Natural killer cell (primary cell): ENCODE measurements at places on chromosomes 7 and 10. TPM values are rescaled to one million over a fixed set of nuclear protein-coding genes. Genes with fewer than 3 reads are reported as not detected.

Gene LEP
- total RNA-seq, result not detected

Gene LRRD1
- total RNA-seq, result not detected

Gene PPP1R9A
- 1.6 TPM for total RNA-seq

Gene ITGB8
- not detected for total RNA-seq

DNA sequence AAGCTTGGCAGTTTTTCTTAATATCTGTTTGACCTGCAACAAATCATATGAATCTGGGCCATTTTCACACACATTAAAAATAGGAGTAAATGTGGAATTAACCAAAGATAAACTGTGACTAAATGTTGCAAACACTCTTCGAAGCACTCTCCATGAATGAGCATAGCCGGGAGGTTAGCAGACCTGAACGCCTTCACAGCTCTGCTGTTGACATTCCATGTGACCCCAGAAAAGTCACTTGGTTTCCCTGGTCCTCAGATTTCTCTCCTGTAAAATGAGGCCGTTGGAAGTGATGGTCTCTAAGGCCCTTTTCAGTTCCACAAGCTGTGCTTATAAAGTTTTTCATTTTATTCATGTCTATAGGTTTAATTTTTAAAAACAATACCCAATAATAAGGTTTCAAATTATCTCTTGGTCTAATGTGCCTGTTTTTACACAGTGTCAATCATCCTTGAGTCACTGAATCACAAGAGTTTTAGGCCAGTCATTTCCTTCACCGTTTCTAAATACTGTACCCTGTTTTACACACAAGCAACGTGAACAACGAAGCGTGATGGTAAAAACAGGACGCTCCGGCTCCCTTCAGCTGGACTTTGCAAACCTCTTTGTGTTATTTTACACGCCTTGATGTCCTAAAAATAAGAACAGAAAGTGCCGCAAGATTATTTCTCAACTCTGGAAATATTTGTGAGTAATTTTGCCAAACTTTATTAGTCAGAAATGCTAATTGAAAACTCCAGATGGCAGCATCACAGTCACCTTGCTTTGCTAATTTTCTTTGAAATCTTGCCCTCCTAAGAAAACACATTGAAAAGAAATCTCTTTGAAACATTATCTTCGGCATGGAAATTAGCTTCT lies 38.6 kb upstream of the MET start:
- no peaks in the 10 kb centered on the region for H3K36me3 ChIP-seq
- no peak overlapping the region for H3K4me3 ChIP-seq
- no peaks in the 10 kb centered on the region for H3K27me3 ChIP-seq
- DNase-seq, result no peak
- H3K4me1 ChIP-seq, result no peaks in the 10 kb centered on the region
- no peak overlapping the region for H3K27ac ChIP-seq

- H3K27ac ChIP-seq, result no peak overlapping the region
- no peak overlapping the region for H3K4me3 ChIP-seq
- DNase-seq, result peak; percentile 38
- no peaks in the 10 kb centered on the region for H3K27me3 ChIP-seq
- H3K36me3 ChIP-seq, result no peaks in the 10 kb centered on the region
- H3K4me1 ChIP-seq, result no peaks in the 10 kb centered on the region
Measured at GRCh38 chr10:116444527-116445142, 17.0 kb downstream of the PNLIPRP3 start.

GRCh38 chr7:1372063-1372462 lies 87.2 kb downstream of the MICALL2 start:
- DNase-seq, result no peak
- H3K4me1 ChIP-seq, result no peaks in the 10 kb centered on the region
- no peak overlapping the region for H3K27ac ChIP-seq
- peaks cover 18% of the 10 kb centered on the region for H3K27me3 ChIP-seq
- no peak overlapping the region for H3K4me3 ChIP-seq
- H3K36me3 ChIP-seq, result no peaks in the 10 kb centered on the region

DNA sequence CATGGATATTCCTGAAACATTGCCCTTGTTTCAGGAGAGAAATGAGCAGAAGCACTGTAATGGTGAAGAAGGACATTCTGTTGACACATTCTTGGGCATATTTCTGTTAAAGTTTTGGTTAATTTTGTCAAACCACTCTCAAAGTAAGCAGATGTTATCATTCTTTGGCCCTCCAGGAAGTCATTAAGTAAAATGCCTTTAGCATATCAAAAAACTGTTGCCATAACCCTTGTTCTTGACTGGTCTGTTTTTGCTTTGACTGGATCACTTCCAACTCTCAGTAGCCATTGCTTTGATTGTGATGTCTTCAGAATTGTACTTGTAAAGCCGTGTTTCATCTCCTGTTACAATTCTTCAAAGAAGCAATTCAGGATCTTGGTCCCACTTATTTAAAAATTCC lies 404.3 kb upstream of the LRRTM3 start:
- no peaks in the 10 kb centered on the region for H3K36me3 ChIP-seq
- H3K4me3 ChIP-seq, result no peak overlapping the region
- H3K27ac ChIP-seq, result no peak overlapping the region

- no peak overlapping the region for H3K27ac ChIP-seq
- no peak overlapping the region for H3K4me3 ChIP-seq
- H3K27me3 ChIP-seq, result no peaks in the 10 kb centered on the region
- DNase-seq, result no peak
- no peaks in the 10 kb centered on the region for H3K36me3 ChIP-seq
- H3K4me1 ChIP-seq, result no peaks in the 10 kb centered on the region
Measured at GRCh38 chr10:94125856-94126255, 132.1 kb downstream of the PLCE1 start.

GRCh38 chr10:48302515-48303476 lies 3.7 kb upstream of the MAPK8 start:
- no peak for DNase-seq
- no peak overlapping the region for H3K27ac ChIP-seq
- H3K36me3 ChIP-seq, result no peaks in the 10 kb centered on the region
- H3K4me1 ChIP-seq, result peaks cover 8% of the 10 kb centered on the region

- H3K36me3 ChIP-seq, result no peaks in the 10 kb centered on the region
- no peak overlapping the region for H3K27ac ChIP-seq
- no peak for DNase-seq
- H3K4me1 ChIP-seq, result no peaks in the 10 kb centered on the region
Measured at GRCh38 chr10:57699944-57700343, 567.8 kb downstream of the IPMK start.

- no peak overlapping the region for H3K4me3 ChIP-seq
- peaks cover 22% of the 10 kb centered on the region for H3K4me1 ChIP-seq
- no peaks in the 10 kb centered on the region for H3K27me3 ChIP-seq
Measured at GRCh38 chr7:140714331-140715040, 18.0 kb downstream of the NDUFB2 start.

DNA sequence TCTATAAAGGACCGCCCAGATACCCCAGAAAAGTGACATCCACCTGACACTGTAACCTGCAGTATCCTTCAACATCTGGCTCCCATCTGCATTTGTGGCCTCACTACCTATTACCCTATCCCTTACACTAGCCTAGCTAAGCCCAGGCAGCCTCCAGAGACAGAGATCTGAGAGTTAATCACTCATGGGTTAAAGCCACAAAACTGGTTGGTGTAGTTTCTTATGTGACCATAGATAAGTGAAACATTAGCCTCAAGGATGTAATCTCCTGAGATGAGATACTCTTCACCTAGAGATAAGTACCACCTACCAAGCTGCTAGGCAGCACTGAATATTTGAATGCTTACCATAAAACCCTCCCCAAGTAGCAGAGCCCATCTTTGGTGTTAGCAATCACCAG lies 35.4 kb downstream of the CTTNBP2 start:
- DNase-seq, result no peak
- no peaks in the 10 kb centered on the region for H3K4me1 ChIP-seq
- H3K27me3 ChIP-seq, result no peaks in the 10 kb centered on the region
- no peak overlapping the region for H3K4me3 ChIP-seq
- H3K27ac ChIP-seq, result no peak overlapping the region

DNA sequence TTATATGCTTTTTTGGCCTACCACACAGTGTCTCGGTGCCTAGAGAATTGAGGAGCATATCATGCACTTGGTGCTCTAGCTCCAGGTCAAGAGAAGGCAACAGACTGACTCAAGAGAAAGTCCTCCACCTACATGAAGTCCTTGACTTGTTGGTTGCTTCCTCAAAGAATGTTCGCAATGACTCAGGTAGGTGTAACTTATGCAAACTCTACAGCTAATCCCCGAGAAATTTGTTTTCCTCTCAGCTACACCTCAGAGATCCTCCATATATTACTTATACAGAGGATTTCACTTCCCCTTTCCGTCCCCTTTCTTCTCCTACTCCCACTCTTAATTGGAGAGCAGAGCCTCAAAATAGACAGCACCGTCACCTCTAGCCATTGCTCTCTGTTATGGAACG lies 1013.1 kb downstream of the KCNMA1 start:
- no peaks in the 10 kb centered on the region for H3K4me1 ChIP-seq
- no peak for DNase-seq
- no peak overlapping the region for H3K27ac ChIP-seq
- no peaks in the 10 kb centered on the region for H3K36me3 ChIP-seq
- no peaks in the 10 kb centered on the region for H3K27me3 ChIP-seq

DNA sequence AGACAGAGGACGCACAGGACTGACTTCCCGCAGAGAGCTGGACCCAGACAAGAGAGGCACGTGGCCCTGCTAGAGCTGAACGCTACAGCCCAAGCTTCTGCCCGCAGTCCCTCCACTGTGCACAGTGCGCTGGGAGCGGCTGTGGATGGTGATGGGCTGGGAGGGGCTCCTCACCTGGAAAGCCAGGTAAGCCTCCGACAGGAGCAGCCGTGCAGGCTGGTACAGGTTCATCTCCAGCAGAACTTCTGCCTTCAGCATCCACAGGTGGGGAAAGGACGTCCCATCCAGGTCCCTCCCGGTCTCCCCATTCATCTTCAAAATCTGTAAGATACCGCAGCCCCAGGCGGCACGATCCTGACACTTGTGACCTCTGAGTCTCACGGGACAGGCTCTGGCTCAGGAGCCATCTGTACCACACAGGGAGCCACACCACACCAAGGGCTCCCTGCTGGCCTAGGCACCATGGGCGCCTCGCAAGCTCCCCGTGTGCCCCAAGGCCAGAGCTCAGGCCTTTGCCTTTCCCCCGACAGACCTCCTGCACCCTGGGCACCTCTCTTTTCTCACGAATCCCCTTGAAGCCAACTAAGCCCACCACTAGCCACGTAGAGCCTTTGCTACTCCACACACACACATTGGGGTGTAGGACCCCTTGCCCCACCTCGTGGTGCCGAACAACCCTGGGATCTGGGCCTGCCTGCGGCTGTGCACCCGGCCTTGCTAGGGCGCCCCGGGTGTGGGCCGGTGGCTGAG lies 76.3 kb downstream of the CFAP46 start:
- H3K4me3 ChIP-seq, result no peak overlapping the region
- H3K4me1 ChIP-seq, result peaks cover 17% of the 10 kb centered on the region
- H3K27ac ChIP-seq, result no peak overlapping the region
- no peak for DNase-seq

GRCh38 chr10:133124357-133125211 lies 35.4 kb upstream of the KNDC1 start:
- no peaks in the 10 kb centered on the region for H3K36me3 ChIP-seq
- H3K27me3 ChIP-seq, result no peaks in the 10 kb centered on the region
- H3K4me3 ChIP-seq, result no peak overlapping the region
- peaks cover 25% of the 10 kb centered on the region for H3K4me1 ChIP-seq
